ENCODE measurements at places on chromosomes 7 and 10.

DNA sequence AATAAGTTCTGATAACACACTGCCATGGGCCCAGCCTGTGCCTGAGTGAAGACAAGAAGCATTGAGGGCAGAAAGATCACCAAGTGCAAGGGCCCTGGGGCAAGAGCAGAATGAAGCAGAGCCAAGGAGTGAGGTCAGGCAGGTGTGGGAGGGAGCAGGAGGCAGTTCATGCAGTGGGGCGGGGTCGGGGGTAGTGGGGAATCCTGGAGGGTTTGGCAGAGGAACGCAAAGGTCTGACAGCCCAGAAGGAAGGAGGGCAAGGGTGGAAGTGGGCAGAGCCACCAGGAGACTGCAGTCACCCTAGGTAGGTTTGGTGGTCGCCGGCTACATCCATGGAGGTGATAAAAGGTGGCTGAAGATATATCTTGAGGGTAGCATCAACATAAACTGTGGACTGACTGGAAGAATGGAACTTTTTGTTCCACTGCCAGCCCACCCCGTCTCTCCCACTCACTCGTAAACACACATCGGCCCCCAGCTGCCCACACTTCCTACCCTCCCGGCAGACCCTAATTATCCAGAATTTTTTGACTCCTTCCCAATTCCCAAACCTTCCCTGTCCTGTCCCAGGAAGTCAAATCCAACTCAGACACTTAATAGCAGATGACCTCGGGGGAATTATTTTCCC lies 172.4 kb downstream of the ARHGAP12 start:
- no peak for DNase-seq

GRCh38 chr10:72260239-72260975 lies 13.3 kb upstream of the DDIT4 start:
- DNase-seq = no peak

GRCh38 chr7:81231301-81231838 lies 312.5 kb upstream of the SEMA3C start:
- no peak for DNase-seq

DNA sequence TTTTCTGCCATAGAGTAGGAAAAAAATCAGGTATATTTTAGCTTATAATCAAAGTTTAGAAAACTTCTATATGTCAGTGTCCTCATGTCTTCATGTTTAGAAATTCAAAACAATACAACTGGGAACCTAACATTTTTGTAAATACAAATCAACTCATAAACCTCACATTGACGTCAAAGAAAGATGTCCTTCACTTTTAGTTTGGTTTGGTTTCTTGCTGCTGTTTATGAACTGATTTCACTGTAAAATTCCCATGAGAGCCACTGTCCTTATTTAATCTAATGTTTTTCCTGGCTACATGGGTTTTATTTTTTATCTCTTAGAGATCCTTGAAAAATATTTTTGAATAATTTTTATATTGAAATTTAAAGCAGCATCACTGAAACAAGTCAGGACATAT lies 208.4 kb downstream of the DYNC1I1 start:
- no peak for DNase-seq

GRCh38 chr7:77479536-77480088 lies 57.5 kb upstream of the PTPN12 start:
- DNase-seq = no peak

- no peak for DNase-seq
These were observed 11.8 kb downstream of the FAM13C start for GRCh38 chr10:59350558-59350957.

DNA sequence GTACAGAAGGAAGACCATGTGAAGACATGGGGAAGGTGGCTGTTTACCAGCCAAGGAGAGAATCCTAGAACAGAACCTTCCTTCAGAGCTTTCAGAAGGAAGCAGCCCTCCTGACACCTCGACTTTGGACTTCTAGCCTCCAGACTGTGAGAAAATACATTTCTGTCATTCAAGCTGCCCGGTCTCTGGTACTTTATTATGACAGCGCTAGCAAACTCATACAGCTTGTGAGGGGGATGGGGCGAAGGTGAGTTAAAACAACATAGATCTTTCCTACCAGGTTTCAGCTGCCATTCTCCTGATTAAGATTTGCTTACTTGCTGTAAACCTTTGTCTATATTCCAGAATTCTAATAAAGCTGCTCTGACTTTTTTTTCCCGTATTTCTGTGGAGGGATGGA lies 14.9 kb upstream of the ZNF248 start:
- DNase-seq = no peak

GRCh38 chr7:131105294-131105798 lies 222.3 kb upstream of the MKLN1 start:
- DNase-seq = peak; percentile 45

DNA sequence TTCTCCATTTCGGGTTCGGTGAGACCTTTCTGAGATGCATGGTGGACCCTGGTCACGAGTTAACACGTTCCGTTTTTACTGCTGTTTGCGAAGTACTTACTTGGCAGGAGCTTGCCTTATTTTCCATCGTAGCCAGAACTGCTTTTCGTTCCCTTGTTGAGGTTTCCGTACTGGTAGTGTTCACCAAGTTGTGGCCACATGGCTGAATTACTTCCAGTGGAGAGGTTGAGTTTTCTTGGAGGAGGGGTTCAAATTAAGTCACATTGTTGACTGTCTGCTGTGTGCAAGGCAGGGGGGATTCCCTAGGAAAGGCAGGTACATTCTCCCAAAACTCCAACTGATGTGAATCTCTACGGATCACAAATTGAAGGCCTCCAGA lies 4.0 kb downstream of the MXI1 start:
- DNase-seq = no peak

DNA sequence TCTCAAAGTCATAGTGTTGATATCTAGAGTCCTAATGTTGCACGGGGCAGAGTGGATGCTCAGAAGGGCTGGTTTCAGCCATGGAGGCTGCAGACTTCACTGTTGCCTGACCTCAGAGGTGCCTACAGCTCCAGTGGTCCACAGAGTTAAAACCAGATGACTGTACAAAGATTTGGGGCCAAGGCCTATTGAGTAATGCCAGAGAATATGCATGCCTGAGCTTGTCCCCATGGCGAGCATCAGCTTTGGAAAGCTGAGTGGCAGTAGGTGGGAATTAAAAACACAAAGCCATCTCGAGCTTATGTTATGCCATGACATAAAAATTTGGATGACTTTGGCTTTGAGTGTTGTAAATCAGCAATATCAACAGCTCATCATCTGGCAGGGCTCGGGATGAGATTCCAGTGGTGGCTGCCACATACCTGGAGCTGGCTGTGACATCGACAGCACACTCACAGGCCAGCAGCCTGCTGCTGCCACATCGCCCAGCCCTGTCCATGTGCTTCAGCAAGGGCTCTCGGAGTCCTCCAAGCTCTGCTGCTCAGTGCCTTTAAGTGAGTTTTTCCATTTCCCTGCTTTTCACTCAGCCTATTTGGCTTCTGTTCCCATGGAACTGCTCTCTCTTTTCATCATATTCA lies 379.6 kb downstream of the TNS3 start:
- no peak for DNase-seq

- DNase-seq = no peak
These were observed 2.8 kb downstream of the GIMAP5 start for GRCh38 chr7:150740053-150740452.

- peak; percentile 96 for DNase-seq
These were observed 985 bp upstream of the ETV1 start for GRCh38 chr7:13990319-13990983.

DNA sequence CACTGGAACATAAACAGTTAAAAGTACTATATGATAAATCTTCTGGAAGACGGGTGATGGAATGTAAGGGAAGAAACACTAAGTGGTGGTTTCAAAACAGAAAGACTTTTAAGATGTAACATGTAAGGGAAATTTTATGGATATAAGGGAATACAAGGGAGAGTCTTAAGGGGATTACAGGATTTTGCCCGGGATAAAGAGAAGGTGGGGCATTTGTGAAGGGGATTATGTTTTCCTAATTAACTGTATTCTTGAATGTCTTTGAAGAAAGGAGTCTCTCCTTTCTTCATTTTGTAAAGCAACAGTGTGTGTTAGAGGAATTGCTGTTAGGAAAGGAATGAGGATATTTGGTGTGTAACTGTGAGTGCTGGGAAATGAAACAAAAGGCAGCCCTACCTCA lies 745.2 kb downstream of the AUTS2 start:
- no peak for DNase-seq

- DNase-seq = peak; percentile 82
These were observed at the start of gene PAXIP1 for GRCh38 chr7:155003092-155003375. Gene PAXIP1 (minus strand): TSS chr7:155003124. CDS start chr7:155002929, 195 bp downstream.

- no peak for DNase-seq
These were observed 1.9 kb upstream of the IFRD1 start for GRCh38 chr7:112448381-112448780.

DNA sequence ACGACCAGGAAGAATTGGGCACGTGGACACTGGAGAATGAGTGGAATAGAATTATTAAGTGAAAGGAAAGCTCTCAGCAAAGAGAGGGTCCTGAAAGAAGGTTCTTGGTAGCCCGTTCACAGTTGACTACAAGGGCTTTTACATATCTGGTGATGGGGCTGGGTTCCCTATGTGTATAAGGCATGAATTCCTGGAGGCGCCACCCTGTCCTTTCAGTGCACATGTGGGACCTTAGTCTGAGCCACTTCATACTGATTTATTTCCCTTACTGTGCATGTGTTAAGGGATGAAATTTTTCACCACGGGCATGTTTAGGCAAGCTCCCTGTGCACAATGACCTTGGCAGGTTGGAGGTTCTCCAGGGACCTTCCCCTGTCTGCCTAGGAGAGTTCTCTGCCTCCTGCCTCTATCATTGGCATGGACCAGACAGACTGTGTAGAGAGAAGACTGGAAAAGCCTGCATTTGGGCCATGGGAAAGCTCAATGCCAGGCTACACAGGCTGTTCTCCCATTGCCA lies 145.9 kb upstream of the ITGB1 start:
- no peak for DNase-seq

DNA sequence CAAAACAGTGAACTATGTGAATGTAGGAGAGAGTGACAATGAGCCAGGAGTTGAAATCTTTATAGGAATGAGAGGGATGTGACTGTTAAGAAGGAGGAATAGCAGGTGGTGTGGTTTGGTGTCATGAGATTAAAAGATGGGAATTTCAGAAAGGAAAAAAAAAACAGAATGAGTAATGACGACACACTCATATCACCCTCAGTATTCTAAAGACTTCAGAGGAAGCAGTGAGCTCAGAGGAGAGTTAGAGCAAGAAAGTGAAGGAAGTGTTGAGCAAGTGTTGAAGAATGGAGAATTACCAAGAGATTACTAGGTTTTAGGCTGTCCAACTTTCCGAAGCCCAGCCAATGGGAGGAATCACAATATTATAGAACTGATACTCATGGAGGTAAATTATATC lies 220.5 kb upstream of the HGF start:
- DNase-seq = no peak

GRCh38 chr7:63093481-63093880 lies 905.2 kb upstream of the ZNF722 start:
- DNase-seq = no peak
